NCI-H1930 (cell line): ENCODE measurements at places on chromosomes 1 and 21.

GRCh38 chr1:182340233-182341058 lies 51.1 kb downstream of the GLUL start:
- DNase-seq = no peak

DNA sequence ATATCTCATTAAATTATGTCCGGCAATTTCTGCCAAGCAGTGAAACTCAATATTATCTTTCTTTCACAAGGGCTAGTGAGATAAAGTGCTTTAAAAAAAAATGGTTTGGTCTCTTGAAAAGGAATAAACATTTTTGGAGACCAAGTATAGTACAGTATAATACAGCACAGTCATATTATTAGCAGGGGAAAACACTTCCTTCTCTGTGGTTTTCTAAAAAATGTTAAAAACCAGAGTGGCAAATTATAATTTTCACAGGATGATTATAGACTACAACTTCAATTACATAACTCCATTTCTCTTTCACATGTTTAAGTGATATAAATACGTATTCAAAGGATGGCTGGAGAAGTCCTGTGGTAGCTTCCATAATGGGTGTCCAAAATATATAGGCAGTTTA lies 170.3 kb upstream of the DMRTA2 start:
- DNase-seq = no peak

DNA sequence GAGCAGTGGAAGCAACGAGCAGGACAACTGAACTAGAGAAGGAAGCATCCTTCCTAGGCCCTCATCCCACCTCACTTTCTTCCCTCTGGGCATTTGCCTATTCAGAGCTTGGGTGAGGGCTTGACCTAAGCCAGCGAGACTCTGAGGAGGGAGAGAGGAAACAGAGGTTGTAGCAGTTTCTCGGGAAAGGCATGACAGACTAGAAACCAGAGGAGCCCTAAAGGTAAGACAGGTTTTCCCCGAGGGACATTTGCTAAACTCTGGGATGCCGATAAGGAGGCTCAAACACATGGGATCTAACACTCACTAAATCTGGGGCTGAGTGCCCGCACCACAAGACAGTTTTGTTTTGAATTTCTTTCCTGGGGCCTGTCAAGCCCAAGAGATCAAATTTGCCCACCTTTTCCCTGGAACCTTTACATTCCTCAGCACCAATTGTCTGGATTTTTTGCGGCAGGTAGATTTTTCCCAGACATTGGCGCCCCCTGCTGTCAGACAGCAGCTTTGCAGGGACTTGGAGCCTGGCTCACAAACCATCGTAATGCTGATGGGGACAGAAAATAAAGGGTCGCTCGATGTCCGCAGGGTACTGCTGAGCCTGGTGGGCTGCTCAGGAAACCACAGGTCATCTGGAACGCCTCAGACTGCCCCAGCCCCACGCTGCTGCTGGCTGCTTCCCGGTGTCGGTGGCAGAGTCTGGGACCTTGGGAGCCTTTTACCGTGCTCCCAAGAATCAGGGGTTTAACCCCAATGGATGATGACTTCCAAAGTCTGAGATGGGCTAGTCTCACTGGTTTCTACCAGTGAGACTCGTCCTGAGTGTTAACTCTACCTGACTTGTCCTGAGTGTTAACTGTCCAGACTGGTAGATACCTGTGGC lies 23.4 kb upstream of the TSPAN2 start:
- DNase-seq = no peak

- no peak for DNase-seq
Observed at GRCh38 chr1:151221616-151222015, 23.3 kb downstream of the PIP5K1A start.

GRCh38 chr1:248857201-248857600 lies 1.7 kb downstream of the ZNF692 start:
- DNase-seq = no peak

GRCh38 chr1:38083541-38083940 lies 36.9 kb upstream of the POU3F1 start:
- no peak for DNase-seq

DNA sequence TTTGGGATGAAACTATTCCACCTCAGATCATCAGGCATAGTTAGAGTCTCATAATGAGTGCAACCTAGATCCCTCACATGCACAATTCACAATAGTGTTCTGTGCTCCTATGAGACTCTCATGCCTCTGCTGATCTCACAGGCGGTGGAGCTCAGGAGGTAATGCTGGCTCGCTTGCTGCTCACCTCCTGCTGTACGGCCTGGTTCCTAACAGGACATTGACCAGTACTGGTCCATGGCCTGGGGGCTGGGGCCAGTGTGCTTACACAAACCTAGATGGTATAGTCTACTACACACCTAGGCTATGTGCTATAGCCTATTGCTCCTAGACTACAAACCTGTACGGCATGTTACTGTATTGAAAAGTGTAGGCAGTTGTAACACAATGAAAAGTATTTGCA lies 448.4 kb downstream of the RPS6KC1 start:
- no peak for DNase-seq

- no peak for DNase-seq
Observed at GRCh38 chr21:45888386-45889009, 93.1 kb upstream of the COL6A1 start.

GRCh38 chr1:204147406-204148383 lies 4.1 kb downstream of the ETNK2 start:
- DNase-seq = no peak

GRCh38 chr1:161176468-161177111 lies 717 bp downstream of the B4GALT3 start:
- no peak for DNase-seq

- DNase-seq = no peak
Observed at GRCh38 chr1:1203561-1204424, 2.6 kb downstream of the TNFRSF18 start.

- no peak for DNase-seq
Observed at GRCh38 chr1:225537554-225538251, 109.9 kb upstream of the LBR start.

- no peak for DNase-seq
Observed at GRCh38 chr1:101284622-101285218, 47.9 kb downstream of the S1PR1 start.

DNA sequence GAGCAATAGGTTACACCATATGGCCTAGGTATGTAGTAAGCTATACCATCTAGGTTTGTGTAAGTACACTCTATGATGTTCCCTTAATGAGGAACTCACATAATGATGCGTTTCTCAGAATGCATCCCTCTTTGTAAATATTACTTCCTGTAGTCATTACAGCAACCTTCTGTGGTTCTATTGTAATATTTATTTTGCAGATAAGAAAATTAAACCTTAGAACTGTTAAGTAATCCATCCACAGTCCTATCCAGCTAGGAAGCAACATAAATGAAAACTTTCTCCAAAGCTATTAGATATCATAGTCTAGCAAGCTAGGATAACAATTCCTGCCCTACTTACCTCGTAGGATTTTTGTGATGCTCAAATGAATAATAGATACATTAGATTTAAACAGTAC lies 88.7 kb downstream of the WLS start:
- no peak for DNase-seq

DNA sequence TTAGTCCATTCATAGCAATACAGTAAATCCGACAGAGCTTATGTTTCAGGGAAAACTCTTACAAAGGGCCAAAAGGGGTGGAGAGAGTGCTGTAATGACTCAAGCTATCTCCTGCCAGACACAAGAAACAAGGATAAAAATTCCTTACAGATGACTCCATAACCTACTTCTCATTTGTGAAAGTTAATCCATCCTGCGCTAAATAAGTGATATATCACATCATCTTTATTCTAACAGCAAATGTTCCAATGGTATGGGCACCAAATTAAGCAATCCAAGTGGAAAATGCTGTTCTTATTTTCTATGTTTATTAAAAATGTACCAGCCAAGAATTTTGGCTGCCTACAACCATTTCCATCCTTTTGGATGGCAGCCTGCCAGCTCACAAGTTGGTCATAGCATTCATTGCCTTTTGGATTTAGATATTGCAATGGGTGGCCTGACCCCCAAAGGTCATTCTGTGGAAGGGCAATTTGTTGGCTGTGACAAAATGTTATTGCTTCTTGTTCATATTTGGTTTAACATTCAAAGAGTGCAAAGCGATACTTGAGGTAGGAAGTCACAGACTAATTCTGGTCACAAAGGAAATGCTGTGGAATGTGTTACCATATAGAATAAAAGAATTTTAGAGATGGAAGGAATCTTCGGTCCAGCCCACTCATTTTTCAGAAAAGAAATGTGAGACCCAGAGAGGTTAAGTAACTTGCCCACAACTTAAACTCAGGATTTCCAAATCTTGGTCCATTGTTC lies 2.8 kb upstream of the ENAH start:
- DNase-seq = no peak

- no peak for DNase-seq
Observed at GRCh38 chr1:67957066-67957465, 93.4 kb downstream of the DIRAS3 start.

GRCh38 chr1:60874718-60875117 lies 207.6 kb upstream of the NFIA start:
- no peak for DNase-seq

GRCh38 chr1:28296401-28297261 lies 32.2 kb upstream of the MED18 start:
- no peak for DNase-seq

DNA sequence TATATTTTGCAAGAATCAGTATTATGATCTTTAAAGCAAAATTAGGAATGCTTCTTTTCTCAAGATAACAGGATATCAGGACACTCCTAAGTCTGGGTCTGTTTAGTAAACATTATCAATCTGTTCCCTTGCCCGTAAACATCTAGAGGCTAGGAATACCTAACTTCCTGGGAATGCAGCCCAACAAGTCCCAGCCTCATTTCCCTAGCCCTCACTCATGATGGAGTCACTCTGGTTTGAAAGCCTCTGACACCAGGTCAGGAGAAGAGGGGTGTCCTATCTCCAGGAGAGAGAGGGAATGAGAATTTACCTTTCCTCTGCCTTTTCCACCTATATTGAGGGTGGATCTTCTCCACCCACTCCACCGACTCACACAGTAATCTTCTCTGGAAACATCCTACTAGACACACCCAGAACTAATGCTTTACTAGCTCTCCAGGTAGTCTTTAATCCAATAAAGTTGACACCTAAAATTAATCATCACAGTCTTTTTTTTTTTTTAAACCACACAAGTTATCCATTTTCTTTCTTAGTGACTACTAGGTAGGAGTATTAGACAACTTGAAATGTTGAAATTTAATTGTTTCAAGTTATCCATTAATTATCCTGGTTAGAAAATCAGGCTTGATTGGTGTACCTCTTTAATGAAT lies 659.3 kb downstream of the USP25 start:
- DNase-seq = no peak

DNA sequence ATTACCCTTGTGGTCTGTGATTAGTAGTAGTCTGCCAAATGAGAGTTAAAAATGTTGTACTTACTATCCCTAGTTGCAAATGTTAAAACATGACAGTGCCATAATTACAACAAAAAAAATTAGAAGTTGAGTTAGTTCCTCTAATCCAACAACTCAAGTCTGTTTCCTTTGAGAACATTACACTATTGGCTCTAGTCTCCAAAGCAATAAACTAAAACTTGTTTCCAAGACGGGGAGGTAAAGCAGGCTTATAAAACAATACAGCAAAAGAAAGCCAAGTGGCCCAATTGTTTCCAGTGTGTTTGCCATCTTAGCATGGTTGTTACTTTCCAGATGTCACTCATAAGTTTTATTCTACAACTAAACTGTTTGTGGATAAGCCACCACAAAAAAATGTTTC lies 11.6 kb downstream of the KYAT3 start:
- DNase-seq = no peak

GRCh38 chr1:109877776-109878175 lies 32.9 kb upstream of the CSF1 start:
- DNase-seq = no peak

GRCh38 chr1:232952514-232953499 lies 2.4 kb downstream of the NTPCR start:
- peak; percentile 23 for DNase-seq

DNA sequence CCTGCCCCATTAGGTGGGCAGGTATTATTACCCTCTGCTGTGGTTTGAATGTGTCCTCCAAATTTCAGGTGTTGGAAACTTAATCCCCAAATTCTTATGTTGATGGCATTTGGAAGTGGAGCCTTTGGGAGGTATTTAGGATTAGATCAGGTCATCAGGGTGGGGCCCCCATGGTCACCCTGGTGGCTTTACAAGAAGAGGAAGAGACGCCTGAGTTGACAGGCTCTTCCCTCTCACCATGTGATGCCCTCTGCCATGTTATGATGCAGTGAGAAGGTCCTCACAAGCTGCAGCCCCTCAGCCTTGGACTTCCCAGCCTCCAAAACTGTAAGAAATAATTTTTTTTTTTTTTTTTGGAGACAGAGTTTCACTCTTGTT lies 8.8 kb upstream of the THEMIS2 start:
- no peak for DNase-seq

DNA sequence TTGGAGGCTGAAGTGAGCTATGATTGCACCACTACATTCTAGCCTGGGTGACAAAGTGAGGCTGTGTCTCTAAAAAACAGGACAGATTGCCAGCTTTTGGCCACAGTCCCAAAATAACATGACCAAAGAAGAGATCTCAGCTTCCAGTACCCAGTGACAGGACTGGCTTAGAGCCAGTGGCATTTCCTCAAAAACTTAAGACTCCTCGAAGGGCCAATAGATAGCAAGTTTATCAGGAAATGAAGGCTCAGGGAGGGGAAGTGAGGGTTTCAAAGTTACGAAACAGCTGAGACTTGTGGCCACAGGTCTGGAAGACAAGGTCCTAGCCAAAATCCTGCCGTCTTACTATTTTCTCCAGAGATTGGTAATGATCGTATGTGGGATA lies 6.3 kb upstream of the TMEM39B start:
- DNase-seq = no peak

- no peak for DNase-seq
Observed at GRCh38 chr1:189803364-189803763, 674.3 kb downstream of the BRINP3 start.

GRCh38 chr1:163673759-163674151 lies 352.0 kb downstream of the NUF2 start:
- no peak for DNase-seq
